Tibial artery (tissue), 4 donors: ENCODE measurements at places on chromosomes 3 and 15.

DNA sequence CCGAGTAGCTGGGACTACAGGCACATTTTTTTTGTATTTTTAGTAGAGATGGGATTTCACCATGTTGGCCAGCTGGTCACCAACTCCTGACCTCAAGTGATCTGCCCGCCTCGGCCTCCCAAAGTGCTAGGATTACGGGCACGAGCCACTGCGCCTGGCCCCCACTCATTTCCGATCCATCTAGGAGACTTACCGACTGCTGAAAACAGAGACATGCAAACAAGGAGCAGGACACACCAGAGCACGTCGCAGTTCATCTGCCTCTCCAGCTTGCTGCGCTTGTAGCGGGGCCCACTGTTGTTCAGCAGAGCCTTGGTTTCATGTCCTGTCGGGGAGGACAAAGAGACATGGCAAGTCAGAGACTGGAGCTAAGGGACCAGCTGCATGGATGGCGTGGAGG is 137.4 kb downstream of the ATP10A start:
- DNase-seq = peak; percentile 37

DNA sequence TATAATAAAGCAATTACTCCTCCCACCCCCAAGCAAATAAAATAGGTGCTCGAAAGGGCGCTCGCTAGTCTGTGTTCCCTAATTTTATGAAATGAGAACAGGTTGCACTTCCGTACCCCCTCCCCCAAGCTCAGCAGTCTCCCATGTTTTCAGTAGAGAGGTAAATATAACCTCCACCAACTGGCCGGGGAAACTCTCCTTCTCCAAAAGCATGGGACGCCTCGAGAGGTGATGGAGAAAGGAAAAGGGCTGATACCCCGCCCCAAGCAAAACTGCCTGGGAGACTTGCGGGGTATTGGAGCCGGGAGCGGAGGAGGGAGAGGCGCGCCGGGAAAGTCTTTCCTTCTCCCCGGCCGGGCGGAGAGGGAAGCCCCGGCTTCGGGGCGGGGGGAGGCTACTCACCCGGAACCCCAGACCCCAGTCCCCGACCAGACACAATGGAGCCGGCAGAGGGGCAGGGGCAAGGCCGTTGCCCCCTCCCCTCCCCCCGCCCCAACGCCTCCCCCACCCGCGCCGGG is 605 bp downstream of the DCUN1D1 start:
- peak; percentile 23 for DNase-seq

GRCh38 chr3:60669636-60670035 is 581.6 kb downstream of the FHIT start:
- DNase-seq = no peak

DNA sequence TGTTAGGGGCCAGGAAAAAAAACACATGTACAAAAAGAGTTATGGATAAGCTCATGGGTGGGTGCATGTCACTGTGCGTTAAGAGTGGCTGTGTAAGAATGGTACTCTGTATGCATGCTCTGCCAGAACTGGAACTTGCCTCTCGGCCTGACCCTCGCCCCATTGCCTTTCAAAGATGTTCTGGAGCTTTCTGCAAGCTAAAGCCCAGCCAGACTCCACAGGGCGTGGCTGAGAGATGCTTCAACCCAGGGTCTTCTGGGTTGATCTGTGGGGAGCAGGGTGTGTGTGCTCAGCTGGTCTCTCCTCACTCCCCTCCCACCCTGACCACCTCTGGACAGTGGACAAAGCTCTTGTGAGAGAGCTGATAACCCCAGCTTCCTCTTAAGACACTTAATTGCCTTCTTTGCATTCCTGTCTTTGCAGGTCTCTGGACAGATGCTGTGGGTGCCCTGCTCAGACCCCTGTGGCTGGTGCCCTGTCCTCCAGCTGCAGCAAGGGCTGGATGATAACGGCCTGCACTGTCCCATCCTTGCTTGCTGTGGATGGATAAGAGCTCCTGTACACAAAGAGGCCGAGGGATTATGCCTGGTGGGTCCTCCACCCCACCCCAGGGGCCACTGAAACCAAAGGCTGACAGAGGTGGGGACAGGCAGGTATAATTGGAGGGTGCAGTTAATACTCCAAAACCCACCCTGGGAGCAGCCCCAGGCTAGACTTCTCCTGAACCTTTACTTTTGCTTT is 28.7 kb downstream of the ALDH1L1 start:
- DNase-seq = no peak

DNA sequence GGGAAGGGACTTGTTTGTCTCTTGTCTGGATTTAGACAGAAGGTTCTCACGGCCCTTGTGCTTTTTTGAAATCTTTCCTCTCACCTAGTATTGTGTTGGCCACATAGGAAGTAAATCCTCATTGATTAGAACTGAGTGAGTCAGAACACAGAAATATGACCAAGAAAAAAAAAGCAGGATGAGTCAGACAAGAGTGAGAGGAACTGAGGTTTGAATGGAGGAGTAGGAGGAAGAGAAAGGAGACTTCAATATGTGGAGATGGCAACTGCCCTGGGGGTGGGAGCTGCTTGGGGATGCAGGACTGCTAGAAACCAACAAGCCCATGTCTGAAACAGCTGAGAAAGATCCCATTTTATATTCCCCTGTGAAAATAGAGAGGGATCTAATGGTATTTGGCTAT is 194.1 kb upstream of the ZBTB20 start:
- no peak for DNase-seq

DNA sequence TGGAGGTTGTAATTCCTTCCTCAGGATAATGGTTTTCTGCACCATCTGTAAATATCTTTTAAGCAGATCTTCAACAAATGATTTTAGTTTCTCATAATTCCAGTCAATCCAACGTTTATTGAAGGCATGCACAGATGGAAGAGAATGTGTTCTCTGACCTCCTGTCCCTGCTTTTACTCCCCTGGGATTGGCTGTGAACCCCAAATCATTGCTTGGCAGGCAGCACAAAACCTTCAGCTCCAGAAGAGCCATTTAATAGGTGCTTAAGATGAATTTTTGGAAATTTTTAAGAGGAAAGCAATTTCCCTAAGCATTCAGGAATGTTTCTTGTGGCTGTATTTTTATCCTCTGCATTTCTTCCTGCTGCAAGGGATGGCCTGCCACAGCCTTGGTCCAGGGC is 25.5 kb upstream of the THSD4 start:
- DNase-seq = no peak

- peak; percentile 77 for DNase-seq
Measured at GRCh38 chr15:90002428-90002844, 1.3 kb downstream of the ZNF710 start.

GRCh38 chr15:66963084-66963483 is 102.3 kb upstream of the SMAD3 start:
- DNase-seq = peak; percentile 50

DNA sequence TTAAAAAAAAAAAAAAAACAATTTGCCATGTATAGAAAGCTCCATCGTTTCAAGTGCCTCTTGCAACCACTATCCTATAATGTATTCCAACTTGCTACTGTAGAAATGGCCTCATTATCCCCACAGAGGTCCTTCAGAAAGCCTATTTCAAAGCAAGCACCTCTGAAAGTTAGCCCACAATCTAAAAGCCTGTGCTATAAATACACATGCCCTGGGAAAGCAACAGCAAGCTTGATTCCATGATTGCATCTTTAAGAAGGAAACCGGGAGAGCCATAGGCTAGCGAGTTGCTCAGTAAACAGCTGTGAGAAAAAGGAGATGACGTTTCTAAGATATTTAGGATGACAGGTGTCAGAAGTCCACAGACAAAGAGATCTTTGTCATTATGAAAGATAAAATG is 28.3 kb downstream of the TAFA4 start:
- no peak for DNase-seq

DNA sequence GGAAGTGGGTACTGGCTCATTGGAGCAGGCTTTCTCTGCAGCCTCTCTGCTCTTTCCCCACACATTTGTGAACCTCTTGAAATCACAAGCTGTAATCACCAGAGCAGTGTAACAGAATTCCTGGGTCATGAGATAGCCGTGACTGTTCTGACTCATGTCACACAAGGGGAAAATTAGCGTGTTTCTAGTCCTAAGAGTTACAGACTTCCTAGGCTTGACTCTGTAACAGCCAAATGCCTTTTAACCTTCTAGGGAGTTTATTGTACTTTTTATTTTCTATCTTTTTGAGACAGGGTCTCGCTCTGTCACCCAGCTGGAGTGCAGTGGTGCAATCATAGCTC is 54.7 kb upstream of the TRAK1 start:
- DNase-seq = no peak

- DNase-seq = no peak
Measured at GRCh38 chr15:47607695-47608094, 109.6 kb upstream of the SEMA6D start.

DNA sequence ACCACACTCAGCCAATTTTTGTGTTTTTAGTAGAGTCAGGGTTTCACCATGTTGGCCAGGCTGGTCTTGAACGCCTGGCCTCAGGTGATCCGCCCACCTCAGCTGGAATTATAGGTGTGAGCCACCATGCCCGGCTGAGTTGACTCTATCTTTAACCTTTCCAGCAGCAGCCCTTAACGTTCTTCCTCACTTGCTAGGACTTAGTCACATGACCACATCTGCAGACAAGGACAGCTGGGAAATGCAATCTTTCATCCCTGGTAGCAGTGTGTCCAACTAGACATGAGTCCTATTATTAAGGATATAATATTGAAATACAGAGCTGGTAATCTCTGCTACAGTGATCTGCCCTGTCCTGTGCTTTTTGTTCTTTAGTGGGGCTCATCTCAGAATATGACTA is 18.0 kb downstream of the LCMT2 start:
- no peak for DNase-seq

- DNase-seq = no peak
Measured at GRCh38 chr3:63442918-63443317, 164.8 kb downstream of the SYNPR start.

GRCh38 chr3:62329971-62330370 is 43.4 kb downstream of the FEZF2 start:
- no peak for DNase-seq

- no peak for DNase-seq
Measured at GRCh38 chr3:169914321-169914720, 2.9 kb downstream of the SAMD7 start.

- DNase-seq = no peak
Measured at GRCh38 chr3:179236669-179237301, 14.1 kb downstream of the KCNMB3 start.

GRCh38 chr15:29319823-29320222 is 50.2 kb upstream of the NSMCE3 start:
- no peak for DNase-seq

GRCh38 chr3:30188713-30189112 is 417.7 kb upstream of the TGFBR2 start:
- DNase-seq = no peak

DNA sequence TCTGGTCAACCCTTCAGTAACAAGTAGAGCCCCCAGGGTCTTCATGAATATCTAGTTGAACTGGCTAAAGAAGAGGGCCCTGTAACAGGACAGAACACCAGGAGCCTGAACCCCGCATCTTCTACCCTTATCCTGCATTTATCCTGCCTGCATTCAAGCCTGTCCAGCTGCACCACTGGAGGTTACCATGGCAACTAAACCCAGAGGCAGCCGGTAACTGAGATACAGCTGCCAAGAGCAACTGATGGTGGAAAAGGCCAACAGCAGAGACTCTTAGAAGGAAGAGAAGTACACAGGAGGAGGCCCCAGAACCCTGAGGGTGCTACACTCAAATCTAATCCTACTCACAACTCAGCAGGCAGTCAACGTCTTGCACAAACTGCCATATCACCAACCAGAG is 3.7 kb upstream of the PRKAR2A start:
- DNase-seq = no peak

DNA sequence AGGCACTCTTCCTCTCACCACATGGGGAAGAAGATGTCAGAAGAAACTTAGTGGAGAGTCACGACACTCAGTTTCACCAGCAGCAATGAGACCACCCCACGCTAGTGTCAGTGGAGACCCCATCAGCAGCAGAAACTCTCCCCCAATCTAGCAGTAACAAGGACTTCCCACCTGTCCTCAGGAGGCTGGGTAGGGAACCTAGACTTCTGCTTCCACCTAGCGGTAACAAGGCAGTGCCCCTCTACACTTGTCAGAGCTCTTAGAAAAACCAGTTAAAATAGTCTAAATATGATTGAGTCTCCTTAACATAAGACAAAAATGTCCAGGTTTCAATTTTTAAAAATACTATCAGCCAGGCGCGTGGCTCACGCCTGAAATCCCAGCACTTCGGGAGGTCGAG is 57.3 kb downstream of the TRAT1 start:
- DNase-seq = no peak

DNA sequence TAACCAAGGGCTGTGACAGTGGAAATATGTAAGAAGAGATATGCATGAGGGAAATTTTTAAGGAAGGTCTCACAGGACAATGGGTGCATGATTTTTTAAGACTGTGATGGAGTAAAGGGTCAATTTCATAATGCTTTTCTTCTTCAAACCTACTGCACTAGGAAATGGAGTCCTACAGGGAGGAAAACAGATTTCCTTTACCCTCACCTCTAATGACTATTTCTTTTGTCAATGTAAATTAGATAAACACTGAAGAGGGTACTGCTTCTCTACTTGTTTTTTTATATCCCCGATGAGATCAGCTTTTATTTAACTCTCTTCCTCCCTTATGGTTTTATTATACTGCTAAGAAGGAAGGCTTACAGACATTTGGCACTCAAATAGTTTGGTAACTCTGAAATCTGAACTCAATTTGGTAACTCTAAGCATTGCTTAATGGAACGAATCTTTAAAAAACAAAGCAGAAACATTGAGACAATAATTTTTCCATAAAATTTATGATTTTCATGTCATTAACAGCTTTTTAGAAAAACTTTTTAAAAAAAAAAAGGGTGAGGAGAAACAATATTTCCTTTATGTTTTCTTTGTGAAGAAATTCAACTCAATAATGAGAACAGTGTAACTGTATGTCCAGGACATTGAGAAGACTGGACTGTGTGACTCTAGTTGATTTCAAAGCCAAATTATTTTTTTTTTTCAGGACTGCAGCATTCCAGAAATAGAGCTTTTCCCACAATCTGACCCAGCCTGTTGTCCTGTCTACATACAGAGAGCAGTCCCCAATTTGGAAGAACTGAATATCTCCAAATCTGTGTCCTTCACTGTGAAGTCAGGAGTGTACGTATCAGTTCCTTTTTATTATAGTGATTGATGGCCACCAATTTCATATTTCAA is 64.4 kb downstream of the CRYBG3 start:
- DNase-seq = no peak

- no peak for DNase-seq
Measured at GRCh38 chr15:47504624-47505256, 212.6 kb upstream of the SEMA6D start.

GRCh38 chr3:52095990-52096775 is 39.8 kb upstream of the DUSP7 start:
- no peak for DNase-seq

- no peak for DNase-seq
Measured at GRCh38 chr15:45186771-45187577, 792 bp downstream of the SHF start.
